ENCODE measurements at places on chromosomes 5 and 9.

GRCh38 chr5:93590493-93590892, 7.5 kb downstream of the NR2F1 start:
- DNase-seq = no peak

- DNase-seq = no peak
Measured at GRCh38 chr5:15951126-15951525, 228.5 kb downstream of the MARCHF11 start.

DNA sequence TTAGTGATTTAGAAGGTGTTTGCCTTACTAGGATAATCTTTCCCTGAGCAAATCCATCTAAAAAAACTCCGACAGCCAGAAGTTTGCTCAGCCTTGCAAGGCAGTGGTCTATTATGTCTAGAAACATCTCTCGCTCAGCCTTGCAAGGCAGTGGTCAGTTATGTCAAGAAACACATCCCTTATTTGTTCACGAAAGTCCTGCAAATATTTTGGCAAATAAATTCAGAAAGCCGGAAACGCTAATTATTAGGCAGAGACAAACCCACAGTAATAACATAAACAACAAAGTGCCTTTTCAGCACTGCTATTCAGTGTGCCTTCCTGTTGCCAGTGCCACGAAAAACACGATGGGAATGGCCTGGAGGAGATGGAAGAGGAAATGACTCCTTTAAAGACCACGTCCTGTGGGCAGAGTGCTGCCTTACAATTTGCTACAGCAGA, 184.5 kb downstream of the GNAQ start:
- no peak for DNase-seq

DNA sequence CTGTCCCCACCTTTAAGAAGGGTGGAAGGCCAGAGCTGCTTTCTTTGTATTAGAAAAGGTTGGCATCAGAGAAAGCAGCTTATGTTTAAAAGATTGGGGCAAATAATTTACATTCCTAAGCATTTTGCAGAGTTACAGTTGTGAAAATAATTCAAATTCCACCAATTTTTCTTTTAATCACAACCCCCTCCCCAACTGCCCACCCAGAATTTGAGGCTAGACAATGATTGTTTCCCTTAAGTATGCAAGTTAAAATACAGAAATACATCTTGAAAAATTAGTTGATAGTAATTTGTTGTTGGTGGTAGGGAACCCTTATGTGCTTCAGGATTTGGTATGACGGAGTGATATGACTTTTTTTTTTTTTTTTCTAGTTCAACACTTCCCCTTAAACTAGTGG, 133.0 kb downstream of the ZSWIM6 start:
- no peak for DNase-seq

DNA sequence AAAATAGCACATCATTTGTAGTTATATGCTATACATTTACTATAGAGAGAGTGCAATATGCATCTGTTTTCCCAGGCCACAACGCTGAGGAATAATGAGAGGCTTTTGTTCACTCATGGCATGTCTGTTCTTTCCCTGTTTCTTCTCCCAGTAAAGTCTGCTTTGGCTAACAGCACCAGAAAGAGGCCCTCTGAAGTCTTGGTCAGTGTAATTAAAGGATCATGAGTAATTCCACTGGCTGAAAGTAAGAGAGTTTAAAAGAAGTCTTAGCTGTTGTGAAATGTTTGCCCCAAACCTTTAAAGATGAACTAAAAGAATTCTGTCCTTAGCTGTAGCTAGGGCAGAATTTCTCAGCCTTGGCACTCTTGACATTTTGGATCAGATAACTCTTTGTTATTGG, 228.8 kb downstream of the TLE4 start:
- DNase-seq = no peak

DNA sequence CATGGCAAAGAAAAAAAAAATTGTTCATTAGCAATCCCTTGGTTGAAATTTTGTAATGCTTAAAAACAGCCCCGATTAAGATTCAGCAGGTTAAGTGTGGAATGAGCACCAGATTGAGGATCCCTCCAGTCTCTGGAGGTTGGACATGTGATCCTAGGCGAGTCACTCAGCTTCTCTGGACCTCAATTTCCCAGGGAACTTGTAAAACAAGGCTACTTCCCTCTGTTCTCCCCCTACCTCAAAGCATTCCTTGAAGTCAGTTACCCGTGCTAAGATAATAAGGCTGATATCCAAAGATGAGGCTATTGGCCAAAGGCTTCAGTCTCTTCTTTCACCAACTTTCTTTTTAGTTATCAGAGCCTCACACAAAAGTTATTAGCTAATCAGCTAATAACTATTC, 2.9 kb downstream of the KLHL3 start:
- DNase-seq = no peak

- DNase-seq = peak; percentile 13
Measured at GRCh38 chr5:168822745-168823281, 243.6 kb upstream of the PANK3 start.

DNA sequence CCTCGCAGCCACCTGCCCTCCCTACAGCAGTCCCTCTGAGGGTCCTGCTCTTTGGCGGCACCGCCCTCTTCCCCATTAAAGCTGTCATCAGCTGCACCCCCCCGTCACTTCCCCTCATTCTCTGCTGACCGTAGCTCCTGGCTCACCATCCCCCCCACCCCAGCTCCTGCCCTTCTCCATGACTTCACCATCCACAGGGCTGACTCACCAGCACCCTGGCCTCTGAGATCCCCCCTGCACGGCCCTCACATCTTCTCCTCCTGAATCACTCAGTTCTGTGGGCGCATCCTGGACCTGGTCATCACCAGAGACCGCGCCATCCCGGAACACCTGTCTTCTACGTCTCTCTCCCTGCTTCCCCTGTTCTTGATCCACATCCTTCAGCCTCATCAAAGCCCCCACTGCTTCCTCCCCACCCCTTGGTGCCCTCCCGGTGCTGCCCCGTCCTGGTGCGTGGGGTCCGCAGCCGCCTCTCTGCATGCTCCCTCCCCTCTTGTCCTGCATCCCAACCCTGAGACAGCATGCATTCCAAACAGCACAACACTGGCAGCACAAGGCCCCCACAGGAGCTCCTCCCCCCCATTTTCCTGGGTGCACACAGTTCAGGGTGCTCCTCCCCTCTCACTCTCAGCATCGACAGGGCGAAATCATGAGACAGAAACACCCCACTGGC, 12.9 kb downstream of the FLT4 start:
- DNase-seq = no peak

- no peak for DNase-seq
Measured at GRCh38 chr5:54135042-54135441, 175.3 kb downstream of the ARL15 start.

DNA sequence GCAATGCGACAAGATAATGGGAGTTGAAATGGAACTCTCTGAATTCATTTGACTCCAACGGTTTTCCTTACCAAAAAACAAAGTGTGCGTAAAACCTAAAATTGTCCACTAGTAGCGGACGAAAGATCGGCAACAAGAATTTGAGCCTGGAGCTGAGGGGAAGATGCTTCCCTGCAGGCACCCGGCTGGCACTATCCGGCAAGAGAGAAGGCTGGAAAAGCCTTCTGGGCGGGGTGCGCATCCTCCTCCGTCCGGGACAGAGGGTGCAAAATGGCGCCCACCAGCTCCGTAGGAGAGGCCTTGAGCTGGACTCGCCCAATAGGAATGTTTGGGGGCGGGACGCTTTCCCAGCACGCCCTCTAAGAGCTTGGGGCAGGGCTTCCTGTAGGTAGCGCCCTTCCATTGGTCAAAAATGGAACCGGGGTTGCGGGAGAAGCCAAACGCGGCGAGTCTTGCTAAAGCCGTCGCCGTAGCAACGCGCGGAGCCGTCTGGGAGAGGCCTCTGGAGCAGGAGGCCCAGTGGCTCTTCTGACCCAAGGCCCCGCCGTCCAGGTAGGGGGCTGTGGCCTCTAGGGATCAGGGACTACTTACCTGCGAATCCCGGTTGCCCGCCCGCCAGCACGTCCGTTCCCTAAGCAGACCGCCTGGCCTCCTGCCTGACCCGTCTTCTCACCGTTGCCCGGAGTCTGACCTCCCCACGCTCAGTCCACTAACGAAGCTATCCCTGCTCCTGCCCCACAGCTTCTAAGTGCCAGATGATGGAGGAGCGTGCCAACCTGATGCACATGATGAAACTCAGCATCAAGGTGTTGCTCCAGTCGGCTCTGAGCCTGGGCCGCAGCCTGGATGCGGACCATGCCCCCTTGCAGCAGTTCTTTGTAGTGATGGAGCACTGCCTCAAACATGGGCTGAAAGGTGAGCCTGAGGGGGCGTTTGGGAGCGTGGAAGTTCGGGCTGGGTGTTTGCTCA, 9.2 kb downstream of the RUFY1 start:
- peak; percentile 99 for DNase-seq
